ENCODE measurements at places on chromosomes 12 and 14.
A peak's percentile ranks its signal among the peaks of the same experiment; 100 is the strongest.

DNA sequence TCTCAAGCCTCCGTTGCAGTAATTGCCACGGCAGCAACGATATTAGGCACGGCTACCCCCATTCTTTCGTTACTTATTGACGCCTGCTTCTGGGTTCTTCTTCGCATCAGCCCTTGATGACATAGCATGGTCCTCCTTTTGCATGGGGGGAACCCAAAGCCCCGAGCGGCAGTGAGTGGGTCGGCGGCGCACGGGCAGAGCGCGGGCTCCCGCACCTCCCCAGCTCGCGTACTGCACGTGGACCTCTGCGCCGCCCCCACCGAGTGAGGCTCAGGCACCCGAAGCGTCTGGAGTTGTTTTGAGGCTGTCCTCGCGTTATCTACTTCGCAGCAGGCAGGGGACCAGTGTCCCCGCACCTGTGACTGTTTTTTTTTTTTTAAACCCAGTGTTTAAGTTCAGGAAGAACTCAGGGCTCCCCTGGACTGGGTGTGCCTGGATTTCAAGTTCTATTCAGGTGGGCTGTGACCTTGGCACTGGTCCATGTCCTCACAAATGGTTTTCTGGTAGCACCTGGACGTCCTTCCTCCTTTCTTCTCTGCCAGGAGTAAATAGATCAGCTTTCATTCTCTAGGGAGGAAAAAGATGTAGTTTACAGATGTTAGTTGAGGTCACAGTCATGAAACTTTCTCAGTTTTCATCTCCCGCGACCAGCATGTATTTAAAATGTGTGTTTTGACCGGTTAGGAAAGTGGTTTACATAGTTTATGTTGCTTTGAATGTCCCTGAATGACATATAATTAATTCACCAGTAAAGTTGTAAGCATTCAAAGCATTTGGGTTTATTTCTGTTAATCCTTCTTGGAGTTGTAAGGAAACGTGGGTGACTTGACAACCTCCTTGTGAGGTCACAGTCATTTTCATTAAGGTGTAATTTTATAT lies 1.4 kb upstream of the FOXN4 start:
- DNase-seq: no peak

DNA sequence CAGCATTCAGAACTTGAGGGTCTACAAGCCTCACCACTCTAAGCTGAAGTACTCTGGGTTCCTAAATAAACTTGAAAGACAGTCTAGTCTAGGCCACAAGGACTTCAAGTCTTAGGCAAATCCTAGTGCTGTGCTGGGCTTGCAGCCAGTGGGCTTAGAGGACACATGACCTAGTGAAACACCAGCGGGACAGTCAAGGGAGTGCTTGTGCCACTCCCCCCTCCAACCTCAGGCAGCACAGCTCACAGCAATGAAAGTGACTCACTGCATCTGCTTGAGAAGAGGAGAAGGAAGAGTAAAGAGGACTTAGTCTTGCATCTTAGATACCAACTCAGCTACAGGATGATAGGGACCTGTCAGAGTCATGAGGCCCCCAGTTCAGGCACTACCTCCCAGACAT lies 438.1 kb downstream of the IPO8 start:
- no peak for DNase-seq

GRCh38 chr12:6606331-6607131 lies 648 bp downstream of the CHD4 start:
- peak; percentile 73 for DNase-seq

DNA sequence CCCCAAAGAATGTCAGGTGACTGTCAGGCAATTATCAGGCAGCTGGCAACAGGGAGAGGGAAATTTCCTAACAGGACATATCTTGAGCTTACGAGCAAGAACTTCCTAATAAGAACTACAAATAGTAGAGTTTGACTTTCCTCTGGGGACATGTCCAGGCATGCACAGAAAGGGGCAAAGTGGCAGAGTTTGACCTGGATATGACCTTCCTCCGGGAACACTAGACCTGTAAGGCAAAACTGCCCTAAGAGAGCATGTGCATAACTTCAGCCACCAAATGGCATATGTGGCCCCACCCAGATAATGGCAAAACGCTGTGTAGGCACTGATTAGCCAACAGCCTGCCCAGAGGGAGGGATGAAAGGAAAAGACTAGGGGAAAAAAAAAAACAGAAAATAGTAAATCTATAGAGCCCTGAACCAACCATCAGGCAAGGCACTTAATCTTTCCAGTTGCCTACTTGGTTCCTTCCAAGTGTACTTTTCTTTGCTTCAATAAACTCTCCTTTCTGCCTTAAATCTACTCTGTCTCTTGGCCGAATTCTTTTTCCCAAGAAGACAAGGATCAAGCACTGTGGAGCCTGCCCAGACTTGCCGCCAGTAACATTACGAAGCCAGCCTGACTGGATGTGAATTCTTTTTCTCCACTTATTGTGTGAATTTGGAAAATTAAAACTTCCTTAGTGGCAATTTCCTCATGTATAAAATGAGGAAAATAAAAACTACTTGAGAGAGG lies 164.1 kb downstream of the SPTSSA start:
- DNase-seq: no peak

GRCh38 chr12:40313928-40314327 lies 89.1 kb downstream of the LRRK2 start:
- DNase-seq: no peak

DNA sequence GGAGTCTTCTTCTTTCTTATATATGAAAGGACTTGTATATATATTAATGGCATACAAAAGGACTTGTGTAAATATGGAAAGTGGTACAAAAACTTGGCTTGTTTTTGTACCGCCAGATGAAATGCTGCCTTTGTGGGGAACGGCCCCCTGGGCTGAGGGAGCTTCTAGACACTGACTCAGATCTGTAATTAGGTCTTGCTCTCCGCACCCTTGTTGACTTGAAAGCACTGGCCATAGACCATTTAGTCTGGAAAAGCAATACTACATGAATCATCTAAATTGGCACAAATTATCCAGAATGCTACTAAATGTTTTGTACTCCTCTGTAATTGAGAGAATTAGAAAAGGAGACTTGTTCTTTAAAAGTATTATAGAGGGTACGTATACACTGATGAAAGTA lies 399.9 kb upstream of the RGS6 start:
- no peak for DNase-seq

DNA sequence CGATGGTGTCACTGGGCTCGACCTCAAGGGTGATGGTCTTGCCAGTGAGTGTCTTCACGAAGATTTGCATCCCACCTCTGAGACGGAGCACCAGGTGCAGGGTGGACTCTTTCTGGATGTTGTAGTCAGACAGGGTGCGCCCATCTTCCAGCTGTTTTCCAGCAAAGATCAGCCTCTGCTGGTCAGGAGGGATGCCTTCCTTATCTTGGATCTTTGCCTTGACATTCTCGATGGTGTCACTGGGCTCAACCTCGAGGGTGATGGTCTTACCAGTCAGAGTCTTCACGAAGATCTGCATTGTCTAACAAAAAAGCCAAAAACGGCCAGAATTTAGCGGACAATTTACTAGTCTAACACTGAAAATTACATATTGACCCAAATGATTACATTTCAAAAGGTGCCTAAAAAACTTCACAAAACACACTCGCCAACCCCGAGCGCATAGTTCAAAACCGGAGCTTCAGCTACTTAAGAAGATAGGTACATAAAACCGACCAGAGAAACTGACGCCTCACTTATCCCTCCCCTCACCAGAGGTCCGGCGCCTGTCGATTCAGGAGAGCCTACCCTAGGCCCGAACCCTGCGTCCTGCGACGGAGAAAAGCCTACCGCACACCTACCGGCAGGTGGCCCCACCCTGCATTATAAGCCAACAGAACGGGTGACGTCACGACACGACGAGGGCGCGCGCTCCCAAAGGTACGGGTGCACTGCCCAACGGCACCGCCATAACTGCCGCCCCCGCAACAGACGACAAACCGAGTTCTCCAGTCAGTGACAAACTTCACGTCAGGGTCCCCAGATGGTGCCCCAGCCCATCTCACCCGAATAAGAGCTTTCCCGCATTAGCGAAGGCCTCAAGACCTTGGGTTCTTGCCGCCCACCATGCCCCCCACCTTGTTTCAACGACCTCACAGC lies 717 bp downstream of the UBC start:
- DNase-seq: peak; percentile 94

- no peak for DNase-seq
These were observed 45.6 kb downstream of the GUCY2C start for GRCh38 chr12:14650789-14651188.

DNA sequence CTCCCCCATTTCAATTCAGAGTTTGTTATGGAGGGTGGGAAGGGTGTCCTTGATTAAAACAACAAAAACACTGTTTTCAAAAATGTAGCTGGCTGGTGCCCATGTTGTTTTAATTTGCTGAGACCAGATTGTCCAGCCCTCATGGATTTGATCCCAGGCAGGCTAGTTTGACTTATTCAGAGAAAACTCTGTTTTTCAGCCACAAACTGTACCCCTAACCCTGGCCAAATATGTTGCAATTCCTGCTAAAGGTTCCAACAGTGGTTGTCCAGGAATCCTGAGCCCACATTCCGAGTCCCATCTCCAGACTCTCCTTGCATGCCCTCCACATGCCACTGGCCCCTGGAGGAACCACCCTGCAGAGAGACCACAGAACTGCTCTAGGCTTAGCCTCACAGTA lies 36.0 kb downstream of the MAP1LC3B2 start:
- DNase-seq: no peak

- DNase-seq: no peak
These were observed at the start of gene RHOJ for GRCh38 chr14:63204407-63205043. Gene RHOJ, plus strand, starts transcription at chr14:63204443. Its CDS starts 427 bp downstream, at chr14:63204870.

DNA sequence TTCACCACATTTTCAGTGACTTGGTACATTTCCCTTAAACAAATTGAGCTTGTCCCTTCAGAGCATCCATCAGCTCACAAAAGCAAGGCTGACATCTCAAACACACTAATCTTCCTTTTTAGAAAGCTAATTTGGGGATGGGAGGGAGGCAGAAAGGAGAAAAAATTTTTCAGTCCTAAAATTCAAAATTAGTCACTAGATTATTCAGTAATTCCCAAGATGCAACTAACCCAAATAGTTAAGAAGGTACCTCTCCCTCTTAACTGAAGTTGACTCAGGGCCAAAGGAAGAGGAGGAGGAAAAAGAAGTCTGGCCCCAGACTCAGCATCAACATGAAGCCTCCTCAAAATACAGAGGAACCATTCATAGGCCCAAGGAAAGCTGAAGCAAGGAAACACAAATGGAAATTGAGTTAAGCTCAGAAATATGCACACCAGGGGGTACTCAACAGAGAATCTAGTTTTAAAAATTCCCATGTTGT lies 21.7 kb downstream of the CBX5 start:
- DNase-seq: no peak

- DNase-seq: no peak
These were observed 76.6 kb downstream of the SINHCAF start for GRCh38 chr12:31249356-31249755.

GRCh38 chr12:94121886-94122285 lies 26.5 kb upstream of the PLXNC1 start:
- DNase-seq: no peak

DNA sequence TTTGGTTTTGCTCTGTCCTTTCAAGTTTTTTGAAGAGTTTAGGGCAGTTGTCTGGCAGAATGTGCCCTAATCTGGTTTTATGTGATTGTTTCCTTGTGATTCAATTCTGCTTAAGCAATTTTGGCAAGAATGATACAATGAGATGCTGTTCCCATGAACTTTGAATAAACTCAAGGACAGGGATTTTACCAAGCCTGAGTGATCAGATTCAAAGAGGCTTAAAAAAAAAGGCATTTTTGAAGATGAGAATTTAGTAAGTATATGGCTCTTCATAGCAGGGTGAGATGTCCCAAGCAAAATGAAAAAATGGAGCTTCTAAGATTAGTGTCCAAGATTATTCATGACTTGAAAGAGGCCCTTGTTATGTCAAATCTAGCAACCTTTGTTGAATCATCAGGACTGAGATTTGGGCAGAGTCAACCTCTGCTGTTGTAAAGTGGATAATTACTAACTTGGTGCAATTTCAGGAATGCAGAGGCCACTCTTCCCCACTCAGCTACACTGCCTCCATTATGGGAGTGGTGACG lies 180.6 kb upstream of the NUDT4 start:
- no peak for DNase-seq

DNA sequence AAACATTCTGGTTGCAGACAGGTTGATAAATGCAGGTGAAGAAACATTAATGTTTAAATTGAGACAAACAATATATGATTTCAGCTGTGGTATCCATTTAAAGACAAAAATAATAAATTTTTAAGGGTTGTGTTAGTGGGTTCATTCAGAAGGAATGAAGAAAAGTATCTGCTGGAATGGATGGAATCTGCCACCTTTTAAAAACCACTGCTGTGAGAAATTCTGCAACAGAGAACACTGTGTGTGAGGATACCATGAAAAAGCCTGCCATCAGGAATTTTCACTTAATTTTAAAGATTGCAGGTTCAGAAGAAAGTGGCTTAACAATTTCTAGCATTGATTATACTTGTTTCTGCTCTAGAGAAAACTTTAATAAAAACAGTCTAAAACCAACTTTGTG lies 184.6 kb upstream of the SOX5 start:
- DNase-seq: no peak

DNA sequence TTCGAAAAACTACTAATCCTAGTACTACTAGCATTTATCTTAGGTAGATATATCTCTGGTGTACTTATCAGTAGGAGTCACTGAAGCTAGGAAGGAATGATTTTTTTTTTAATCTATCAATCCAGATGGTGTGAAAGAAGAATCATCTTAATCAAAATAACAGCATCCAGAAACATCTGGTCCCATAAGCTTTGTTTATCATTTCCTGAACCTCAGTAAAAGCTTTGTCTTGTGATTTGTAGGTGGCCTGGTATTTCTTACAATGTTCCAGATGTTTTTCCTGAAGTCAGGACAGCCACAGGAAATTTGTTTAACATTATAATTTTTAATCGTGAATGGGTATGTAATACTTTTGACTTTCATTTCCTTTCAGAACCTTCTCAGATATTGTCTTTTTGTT lies 28.0 kb upstream of the LUM start:
- no peak for DNase-seq

DNA sequence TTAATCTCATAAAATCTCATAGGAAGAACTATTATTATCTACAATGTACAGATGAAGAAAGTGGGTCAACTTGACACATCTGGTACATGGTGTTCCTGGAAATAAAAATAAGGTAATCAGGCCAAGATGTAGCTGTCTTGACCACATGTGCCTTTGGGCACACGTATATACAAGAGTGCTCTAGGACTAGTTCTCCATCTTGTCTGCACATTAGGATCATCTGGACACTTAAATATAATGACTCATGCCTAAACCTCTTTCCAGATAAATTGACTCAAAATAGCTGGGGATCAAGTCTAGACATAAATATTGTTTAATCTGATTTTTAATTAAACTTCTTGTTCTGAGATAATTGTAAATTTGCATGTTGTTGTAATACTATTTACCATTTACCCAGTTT lies 182.6 kb downstream of the CNTN1 start:
- no peak for DNase-seq

All from CD4-positive, alpha-beta T cell treated with Interleukin-4 for 1 hour (primary cell).